ENCODE measurements at places on chromosomes 13 and 19.

- no peak for DNase-seq
Measured at GRCh38 chr13:32033744-32034143, 2.2 kb downstream of the FRY start.

DNA sequence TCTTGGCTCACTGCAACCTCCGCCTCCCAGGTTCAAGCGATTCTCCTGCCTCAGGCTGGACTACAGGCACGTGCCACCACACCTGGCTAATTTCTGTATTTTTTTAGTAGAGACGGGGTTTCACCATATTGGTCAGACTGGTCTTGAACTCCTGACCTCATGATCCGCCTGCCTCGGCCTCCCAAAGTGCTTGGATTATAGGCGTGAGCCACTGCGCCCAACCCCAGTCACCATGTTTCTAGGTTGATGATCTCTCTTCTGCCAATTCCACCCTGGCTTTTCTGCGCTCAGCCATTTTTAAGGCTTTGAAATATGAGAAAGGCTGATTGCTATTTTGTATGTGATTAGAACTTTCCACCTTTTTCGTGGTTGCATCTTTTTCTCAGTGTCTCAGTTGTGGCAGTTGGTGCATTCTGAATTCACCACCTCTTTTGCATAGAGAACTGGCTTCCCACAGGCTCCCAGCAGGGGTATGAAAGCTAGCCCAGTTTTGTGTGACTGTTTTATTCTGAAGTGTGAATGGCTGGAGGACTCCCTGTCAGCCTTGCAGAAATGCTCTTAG is 15.5 kb downstream of the CEACAM1 start:
- DNase-seq = no peak

GRCh38 chr19:41421314-41421713 is 5.9 kb downstream of the B3GNT8 start:
- DNase-seq = no peak

DNA sequence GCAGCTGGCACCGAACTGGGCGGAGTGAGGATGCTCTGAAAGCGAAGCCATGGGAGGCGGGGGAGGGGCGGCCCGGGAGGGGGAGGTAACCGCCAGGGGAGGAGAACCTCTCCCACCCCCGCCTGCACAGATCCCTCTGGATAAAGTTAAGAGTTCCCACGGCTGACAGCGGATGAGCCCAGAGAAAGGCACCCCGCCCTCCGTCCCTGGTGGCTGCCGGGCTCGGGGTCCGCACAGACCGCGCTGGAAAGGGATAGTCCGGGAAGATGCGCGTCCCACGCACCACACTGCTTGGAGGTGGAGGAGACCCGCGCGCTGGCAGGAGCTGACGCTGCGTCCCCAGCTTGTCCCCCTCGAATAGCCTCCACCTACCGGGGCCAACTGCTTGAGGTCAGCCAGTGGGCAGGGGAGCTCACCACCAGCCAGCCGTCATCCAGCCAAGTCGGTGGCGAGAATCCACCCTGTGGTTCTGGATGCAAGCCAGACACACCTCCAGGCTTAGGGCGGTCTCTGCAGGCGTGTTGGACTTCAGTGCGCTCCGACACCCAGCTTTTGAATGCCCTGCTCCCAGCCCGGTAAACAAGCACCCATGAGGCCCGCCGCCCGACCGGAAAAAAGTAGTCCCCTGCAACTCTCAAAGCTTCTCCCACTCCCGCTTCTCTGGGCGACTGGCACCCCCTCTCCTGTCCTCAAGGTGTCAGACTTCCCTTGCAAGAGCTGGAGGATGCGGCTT is at the start of gene TRPC4:
TRPC4 (minus strand) TSS at position 17 of the 733 bp plus-strand sequence. CDS start 86,439 bp downstream, outside the sequence.
- DNase-seq = peak; percentile 79

- no peak for DNase-seq
Measured at GRCh38 chr13:89270736-89271135, 1599.6 kb downstream of the SLITRK5 start.

DNA sequence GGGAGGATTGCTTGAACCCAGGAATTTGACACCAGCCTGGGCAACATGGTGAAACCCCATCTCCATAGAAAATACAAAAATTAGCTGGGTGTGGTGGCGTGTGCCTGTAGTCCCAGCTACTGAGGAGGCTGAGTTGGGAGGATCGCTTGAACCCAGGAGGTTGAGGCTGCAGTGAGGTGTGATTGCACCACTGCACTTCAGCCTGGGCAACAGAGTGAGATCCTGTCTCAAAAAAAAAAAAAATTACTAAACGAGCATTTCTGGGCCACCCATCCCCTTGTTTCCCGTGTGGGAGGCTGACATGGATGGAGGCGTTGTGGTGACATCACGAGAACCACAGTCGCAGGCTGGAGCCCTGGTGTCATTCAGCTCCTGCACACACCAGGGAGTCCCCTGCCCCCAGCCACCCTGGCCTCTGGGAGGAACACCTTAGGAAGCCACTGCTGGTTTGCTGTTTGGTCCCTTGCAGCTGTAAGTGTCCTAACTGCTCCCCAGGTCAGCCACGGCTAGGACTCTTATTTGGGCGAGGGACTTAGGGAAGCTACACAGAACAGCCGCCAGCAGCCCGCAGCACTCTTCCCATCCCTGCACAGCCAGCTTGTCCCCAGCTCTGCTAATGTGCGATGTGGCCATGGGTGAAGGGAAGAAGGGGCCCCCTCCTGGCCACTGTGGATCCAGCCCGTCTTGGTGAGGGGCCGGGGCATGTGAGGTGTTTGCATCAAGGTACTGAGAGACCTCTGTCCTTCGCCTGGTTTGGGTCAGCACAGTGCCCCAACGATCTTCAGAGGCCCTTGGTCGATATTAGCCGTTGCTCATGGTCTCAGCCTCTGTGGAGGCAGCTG is 12.7 kb downstream of the NKPD1 start:
- DNase-seq = no peak

- DNase-seq = no peak
Measured at GRCh38 chr19:30682146-30682998, 310.2 kb downstream of the ZNF536 start.

GRCh38 chr13:59374691-59375090 is 789.0 kb downstream of the DIAPH3 start:
- no peak for DNase-seq

GRCh38 chr19:28403690-28404089 is 809.3 kb downstream of the UQCRFS1 start:
- DNase-seq = no peak

- DNase-seq = peak; percentile 89
Measured at GRCh38 chr13:48783181-48783630, 129.5 kb downstream of the CYSLTR2 start.

DNA sequence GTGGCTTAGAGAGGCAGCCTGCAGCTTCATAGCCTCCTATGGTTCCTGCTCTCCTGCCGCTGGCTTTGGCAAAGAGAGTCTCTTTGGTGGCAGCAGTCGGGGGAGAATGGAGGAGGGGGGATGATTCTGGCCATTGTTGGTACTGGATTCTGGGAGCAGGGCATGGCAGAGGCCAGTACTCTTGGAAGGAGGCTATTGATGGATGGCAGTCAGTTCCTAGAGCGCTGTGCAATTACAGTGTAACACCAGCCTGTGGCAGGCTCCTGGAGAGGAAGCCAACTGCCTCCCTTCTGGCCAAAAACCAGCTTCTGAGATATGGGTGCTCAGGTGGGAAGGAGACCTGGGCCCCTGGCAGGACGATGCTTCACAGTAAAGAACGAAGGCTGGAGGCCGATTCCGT is 47.9 kb upstream of the TMTC4 start:
- DNase-seq = no peak

DNA sequence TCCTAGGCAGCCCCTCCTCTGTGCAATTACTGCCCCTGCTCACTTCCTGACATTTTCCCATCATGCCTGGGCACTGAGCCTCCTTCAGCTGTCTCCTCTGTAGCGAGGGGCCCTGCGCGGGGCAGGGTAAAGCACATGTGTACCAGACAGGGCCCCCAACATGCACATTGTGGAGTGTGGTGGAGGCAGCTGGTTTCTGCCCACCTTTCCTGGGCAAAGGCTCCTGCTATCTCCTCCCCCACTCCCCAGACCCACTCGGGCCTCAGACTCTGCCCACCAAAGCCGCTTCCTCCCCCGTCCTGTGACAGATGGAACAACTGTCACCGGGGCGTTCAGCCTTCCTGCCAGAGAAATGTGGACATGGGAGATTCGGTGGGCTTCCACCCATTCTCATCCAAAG is 2.9 kb upstream of the KPTN start:
- peak; percentile 58 for DNase-seq

DNA sequence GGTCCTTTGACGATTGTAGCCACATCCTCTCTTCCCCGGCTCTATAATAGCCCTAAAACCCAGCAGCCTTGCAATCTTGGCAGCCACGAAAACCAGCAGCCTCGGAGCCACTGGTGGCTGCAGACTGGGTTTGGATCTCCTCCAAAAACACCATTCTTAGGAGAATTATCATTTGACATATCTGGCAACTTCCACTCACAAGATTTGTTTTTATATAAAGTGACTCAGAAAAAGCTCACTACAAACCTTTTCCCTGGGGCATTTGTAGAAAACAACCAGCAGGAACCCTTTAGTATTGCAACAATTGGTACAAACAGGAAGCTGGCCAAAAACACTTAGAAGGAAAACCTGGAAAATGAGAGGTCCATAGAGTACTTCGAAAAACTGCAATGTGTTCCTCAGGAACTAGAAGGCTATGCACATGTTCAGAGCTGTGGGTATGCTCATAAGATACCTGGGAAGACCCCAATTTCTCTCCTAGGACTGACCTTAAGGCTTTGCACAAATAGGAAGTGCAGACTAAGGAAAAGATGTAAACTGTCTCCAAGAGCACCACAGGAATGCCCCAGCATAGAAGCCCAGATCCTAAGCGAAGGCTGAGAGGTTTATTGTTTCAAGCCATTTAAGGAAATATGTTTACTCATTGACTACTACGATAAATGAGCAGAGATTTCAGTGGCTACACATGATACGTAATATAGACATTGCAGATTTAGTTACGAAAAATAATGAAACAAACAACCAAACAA is 71.2 kb downstream of the MYO16 start:
- no peak for DNase-seq

DNA sequence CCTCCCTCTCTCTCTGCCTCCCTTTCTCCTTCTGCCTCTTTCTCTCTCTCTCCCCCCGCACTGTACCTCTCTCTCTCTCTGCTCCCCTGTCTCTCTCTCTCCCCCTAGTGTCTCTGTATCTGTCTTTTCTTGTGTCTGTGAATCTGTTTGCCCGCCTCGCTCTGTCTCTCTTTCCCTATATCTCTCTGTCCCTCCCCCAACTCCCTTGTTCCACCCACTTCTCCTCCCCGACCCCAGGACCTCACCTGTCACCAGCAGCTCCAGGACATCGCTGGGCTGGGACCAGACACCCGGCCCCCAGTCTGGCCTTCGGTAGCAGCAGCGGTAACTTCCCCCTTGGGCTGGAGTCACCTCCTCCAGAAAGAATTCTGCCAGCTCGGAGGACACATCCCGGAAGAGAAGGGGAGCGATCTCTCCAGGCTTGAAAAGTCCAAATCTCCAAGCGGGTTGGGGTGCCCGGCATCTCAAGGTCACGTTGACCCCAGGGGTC is 3.9 kb downstream of the OSCAR start:
- no peak for DNase-seq

GRCh38 chr19:58554494-58555368 is at the start of gene CHMP2A:
Gene CHMP2A (minus strand): TSS chr19:58555105. CDS start chr19:58554212, 893 bp downstream.
- peak; percentile 100 for DNase-seq

- DNase-seq = no peak
Measured at GRCh38 chr13:93226065-93226622, 463 bp upstream of the GPC6 start.

GRCh38 chr19:18468517-18468916 is 30.6 kb upstream of the ISYNA1 start:
- DNase-seq = no peak

GRCh38 chr19:14402332-14403144 is 16.6 kb downstream of the DDX39A start:
- peak; percentile 96 for DNase-seq

GRCh38 chr13:78258304-78258703 is 339.7 kb upstream of the EDNRB start:
- DNase-seq = no peak

DNA sequence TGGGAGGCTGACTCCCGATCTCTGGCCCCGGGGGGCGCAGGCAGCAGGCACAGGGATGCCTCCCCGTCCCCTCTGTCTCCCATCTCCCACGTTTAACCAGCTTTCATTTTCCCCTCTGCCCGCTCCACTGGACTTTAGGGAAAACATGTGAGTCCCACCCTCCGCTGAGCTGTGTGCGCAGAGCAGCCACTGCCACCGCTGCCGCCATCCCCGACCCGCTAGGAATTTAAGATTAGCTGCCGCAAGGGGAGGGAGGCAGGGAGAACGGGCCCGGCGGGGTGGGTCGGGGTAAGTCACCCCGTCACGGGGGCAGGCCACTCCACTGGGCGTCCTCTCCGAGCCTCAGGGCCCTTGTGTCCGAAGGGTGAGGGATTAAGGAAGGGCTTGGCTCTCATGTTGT is 15.5 kb downstream of the KCNN1 start:
- DNase-seq = no peak

DNA sequence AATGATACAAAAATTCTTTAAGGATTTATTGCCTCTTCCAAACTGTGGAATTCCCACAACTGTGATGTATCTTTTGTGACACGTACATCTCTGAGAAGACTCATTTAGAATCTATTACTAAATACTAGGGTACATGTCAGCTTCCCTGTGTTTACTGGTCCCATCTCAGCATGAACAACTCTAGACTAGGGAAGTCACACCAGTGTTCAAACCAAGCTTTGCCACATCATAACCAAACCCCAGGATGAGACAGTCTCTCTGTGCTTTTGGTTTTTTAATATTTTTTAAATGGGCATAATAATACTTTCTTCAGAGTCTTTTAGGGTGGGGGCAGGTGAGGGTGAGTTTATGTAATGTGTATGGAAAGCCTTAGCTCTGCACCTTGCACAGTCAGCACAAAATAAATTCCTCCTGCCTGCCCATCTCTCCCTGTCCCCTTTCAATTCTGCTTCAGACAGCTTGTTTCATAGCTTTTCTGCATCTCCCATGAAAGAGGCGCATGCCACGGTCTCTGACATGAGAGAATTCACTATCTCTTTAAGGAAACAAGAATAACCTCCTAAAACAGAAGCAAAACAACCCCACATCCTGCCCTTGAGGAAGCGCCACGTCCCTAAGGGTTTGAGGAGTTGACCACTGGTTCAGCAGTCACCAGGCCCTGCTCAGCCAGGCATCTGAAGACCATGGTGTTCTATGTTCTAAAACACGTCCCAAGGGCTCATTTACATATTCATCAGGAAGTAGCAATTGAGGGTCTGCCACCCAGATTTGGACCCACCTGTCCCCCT is 174.5 kb downstream of the USP12 start:
- peak; percentile 44 for DNase-seq

DNA sequence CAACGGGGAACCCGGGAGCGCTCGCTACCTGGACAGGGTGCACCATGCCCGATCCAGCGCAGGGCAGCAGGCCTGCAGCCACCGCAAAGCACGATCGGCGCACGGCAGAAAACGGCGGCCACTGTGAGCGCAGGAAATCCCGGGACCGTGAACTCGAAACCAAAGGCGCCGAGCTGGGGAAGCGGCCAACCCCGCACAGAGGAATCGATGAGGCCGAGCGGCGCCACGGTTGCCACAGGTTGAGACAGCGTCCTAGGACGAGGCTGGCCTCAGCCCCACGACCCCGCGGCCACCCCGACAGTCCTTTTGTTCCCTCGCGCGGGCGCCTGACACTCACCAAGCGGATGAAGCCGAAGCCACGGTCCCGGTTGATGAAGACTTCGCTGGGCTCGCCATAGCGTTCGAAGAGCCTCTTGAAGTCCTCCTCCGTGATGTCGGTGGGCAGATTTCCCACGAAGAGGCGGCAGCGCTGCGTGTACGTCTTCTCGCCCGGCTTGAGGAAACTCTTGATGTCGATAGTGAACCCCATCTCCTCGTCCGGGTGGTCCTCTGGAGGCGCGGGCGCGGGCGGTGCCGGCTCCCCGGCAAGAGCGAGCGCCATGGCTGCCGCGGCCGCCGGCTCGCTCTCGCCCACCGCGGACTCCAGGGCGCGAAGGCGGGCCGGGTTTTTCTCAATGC is 557 bp downstream of the PSPC1 start:
- peak; percentile 89 for DNase-seq

All from posterior vena cava (tissue), 2 donors.